Activated CD4-positive, alpha-beta memory T cell treated with anti-CD3 and anti-CD28 coated beads, Interleukin-2, amount 10 ng/mL, durations not matched to agents 7 days and 5 days (primary cell): ENCODE measurements at places on chromosomes 2 and 18. TPM values are rescaled to one million over a fixed set of nuclear protein-coding genes. Genes with fewer than 3 reads are reported as not detected.
A peak's percentile ranks its signal among the peaks of the same experiment; 100 is the strongest.

Gene ANAPC1
- total RNA-seq = 52.1 TPM

Gene INHBB
- not detected for total RNA-seq

Gene FAM237A
- total RNA-seq = not detected

Gene DCTN1
- 99.7 TPM for total RNA-seq

Gene ITGB1BP1
- total RNA-seq = 112 TPM

Gene ASPRV1
- 0.98 TPM for total RNA-seq

Gene DTNB
- total RNA-seq = 27.0 TPM

Gene ERFE
- total RNA-seq = not detected

Gene RBM45
- total RNA-seq = 17.8 TPM

Gene POMC
- total RNA-seq = 3.0 TPM

Gene RAB27B
- total RNA-seq = 5.0 TPM

- no peak for DNase-seq
Observed at GRCh38 chr18:41504316-41504715, 450.7 kb upstream of the PIK3C3 start.

DNA sequence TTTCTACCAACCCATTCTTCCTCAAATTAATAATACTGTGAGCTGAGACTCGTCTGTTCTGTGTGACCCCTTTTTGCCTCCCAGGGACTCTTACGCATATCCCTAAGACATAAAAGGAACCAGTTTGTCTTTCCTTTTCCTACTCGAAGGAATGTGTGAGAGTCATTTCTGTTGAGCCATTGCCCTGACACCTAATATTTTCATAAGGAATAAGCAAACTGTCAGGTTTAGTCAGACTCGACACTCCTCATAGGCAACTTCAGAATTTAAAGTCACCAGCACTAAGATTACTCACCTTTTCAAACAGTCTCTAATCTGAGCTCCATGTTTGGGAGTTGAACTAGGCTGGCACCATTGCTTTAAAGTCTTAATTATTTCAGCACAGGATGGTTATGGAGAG, 305.5 kb downstream of the IKZF2 start:
- no peak for DNase-seq

- DNase-seq = no peak
Observed at GRCh38 chr2:120935339-120936313, 200.0 kb downstream of the GLI2 start.

DNA sequence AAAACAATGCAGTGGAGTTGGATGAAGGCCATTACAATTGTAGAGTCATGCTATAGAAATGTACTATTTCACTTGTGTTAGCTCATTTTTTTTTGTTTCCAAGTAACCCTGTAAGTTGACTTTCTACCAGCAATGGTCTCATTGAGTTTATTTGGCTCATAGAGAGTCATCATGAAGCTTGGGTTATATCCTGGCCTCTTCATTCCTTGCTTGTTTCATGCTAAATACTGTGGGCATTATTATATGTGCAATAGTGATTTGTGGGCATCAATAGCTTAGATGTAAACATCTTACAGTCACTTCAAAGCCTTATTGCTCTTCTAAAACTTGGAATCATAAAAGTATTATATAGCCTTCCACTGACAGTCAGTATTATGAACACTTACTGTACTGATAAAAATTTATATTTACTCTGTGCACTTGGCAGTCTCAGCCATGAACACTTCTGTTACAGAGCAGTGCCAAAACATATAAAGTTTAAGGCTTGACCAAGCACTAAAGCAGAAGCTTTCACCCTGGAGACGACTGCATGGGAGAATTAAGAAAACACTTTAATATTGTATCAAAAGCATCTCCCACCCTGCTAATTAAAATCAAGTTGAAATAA, 751.2 kb downstream of the SATB2 start:
- DNase-seq = no peak

DNA sequence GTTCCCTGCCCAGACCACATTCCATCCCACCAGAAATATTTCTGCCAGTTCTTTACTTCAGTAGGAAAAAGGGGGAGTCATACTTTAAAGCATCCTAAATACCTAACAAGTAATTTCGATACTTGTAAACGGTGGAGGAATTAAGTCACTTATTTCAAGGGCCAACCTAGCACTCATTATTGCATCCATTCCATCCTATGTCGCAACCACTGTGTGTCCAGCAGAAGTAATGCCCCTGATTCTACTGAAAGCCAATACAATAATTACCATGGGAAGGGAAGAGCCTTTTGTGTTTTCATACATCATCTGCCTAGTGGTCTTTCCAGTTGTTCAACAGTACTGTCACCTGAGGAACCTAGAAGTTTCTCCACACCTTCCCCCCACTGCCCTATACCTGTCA, 12.5 kb downstream of the SERPINB8 start:
- DNase-seq = no peak

DNA sequence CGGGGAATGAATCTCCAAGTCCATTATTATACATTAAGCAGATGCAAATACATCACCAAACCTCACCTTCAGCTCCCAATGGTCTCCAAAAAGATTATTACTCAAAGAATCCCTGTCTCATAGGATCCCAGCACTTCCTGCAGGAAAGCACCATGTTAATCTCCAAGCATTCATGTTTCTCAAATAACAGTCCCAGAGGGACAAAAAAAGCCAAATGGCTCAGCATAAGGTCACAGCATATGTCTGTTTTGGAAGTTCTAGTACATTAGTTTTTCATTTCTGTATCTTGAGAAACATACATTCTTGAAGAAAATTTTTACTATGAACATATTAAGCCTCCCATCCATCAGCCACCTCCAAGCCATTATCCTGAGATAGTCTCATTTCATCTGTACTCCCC, 103.3 kb downstream of the METTL4 start:
- DNase-seq = no peak

DNA sequence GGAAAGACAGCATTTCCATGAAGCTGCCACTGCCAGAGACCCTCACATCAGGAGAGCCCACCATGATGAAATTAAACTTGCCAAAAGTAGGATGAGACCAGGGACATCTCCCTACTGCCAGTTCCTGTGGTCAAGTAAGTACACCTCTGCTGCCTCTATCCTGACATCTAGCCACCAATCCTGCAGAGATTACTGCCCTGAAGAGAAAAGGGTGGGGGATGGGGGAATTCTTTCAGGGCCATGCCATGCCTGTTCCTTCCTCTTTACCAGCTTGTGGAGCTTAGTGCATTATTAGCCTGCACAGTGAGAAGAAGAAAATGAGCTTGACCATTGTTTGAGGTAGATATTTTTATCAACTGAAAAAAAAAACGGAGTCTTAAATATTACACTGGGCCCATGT, 397.2 kb upstream of the CDH2 start:
- no peak for DNase-seq

DNA sequence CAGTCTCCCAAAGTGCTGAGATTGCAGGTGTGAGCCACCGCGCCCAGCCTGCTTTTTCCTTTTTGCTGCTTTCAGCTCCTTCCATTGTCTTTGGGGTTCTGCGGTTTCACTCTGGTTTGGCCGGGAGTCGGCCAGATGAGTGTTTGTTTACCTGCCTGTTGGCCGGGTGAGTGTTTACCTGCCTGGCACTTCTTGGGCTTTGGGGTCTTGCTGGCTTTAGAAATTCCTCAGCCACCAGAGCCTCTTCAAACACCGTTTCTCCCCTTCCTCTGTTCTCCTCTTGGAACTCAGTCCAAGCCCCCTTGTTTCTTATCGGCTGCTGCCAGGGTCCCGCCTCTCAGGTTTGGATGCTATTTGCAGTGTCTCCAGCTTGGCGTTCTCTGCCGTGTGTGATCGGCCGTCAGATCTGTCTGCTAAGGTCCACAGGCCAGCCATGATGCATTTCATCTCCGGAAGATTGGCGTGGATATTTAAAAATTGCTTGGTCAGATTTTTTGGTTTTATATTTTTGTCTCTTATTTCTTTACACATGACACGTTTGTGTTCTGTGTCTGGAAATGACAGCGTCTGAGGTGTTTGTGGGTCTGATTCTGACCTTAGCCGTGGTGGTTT, 14.2 kb upstream of the GAL3ST2 start:
- peak; percentile 49 for DNase-seq

- DNase-seq = no peak
Observed at GRCh38 chr2:188235364-188235763, 56.3 kb upstream of the GULP1 start.

- no peak for DNase-seq
Observed at GRCh38 chr2:123453046-123453700, 571.9 kb upstream of the CNTNAP5 start.

- no peak for DNase-seq
Observed at GRCh38 chr2:217156801-217157200, 296.9 kb upstream of the TNP1 start.

DNA sequence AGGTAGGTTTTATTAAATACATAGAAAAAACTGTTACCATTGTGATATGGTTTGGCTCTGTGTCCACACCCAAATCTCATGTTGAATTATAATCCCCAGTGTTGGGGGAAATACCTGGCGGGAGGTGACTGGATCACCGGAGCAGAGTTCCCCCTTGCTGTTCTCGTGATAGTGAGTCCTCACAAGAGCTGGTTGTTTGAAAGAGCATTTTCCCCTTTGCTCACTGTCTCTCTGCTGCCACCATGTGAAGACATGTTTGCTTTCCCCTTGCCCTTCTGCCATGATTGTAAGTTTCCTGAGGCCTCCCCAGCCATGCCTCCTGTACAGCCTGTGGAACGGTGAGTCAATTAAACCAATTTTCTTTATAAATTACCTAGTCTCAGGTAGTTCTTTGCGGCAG, 352.7 kb upstream of the SLC39A10 start:
- no peak for DNase-seq

- DNase-seq = no peak
Observed at GRCh38 chr2:16736633-16737032, 71.0 kb upstream of the CYRIA start.

DNA sequence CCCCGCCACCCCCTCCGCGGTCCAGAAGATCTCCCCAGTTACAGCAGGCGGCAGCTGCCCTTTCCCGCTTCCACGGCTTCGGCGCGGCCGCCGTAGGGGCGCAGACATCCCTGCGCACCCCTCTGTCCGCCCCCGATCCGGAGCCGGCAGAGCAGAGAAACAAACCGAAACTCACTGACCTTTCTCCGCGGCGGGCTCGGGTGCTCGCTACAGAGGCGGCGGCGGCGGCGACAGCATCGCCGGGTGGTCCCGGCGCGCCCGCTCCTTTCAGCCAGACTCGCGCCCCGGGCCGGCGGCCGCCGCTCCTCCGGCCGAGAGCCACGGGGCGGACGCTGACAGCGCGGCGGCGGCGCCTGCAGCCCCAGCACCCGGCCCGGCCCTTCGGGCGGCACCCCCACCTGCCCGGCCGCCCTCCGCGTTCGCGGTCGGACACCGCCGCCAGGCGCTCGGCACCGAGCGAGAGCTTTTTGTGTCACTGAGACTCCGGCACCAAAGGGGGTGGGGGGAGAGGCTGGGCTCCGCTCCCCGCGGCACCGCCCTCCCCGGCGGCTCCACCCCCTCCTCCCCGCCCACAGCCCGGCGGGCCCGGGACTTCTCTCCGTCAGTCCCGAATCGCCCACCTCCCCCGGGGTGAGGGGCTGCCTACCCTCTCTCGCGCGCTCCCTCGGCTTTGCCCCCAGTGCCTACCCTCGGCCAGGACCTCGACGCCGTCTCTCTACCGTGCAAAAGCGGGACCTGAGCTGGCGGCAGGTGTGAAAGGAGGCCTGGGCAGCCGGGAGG, 1.4 kb upstream of the RNF152 start:
- peak; percentile 67 for DNase-seq

DNA sequence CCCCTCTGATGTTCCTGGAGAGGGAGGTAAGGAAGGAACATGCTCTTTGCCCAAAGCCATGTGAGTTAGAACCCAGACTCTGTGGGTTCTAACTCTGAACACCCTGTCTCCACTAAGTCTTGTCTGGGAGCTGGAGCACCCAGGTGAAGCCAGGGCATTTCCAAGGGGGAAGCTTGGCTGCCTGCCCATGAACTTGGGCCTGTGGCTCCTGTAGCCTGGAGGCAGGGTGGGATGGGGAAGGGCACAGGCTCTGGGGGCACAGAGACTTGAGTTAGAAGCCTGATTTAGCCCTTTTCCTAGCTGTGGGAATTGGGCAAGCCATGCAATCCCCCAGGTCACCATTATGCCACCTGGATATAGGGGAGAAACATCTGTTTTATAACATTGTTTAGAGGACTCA, 65.2 kb downstream of the LBH start:
- no peak for DNase-seq

DNA sequence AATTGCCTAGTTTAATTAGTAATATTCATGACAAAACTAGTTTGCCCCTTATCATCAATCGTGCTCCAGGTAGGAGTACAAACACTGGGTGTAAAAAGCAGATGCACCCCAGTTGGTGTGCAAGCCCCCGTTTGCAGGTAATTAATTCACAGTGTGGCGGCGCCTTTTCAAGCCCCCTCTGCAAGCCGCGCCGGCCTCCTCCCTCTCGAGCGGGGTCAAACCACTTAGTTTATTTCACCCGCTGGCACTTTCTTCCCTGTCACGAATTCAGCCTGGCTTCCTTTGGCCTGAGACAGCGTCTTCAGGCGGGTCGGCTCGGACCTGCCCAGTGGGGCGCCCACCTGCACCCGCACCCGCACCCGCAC, 64.7 kb upstream of the MAPRE2 start:
- no peak for DNase-seq

DNA sequence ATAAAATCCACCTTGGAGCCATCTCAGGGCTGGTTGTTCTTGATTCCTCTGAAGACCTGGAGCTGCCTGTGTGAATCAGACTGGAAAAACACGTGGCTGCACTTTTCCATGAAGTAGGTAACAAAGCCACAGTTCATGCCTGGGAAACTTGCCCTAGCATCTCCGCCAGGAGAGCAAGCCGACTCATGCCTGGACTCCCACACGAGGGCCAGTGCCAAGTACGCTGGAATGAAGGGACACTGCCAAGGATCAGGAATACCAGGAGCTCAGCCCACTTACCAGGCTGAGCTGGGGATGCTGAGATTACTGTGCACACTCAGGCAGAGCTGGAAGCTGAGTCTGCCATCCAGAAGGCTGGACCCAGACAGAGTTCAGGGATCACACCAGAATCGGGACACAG, 10.9 kb upstream of the FHL2 start:
- no peak for DNase-seq

GRCh38 chr2:81355436-81355835, 1050.9 kb upstream of the LRRTM1 start:
- DNase-seq = no peak

- DNase-seq = no peak
Observed at GRCh38 chr2:162928356-162928755, 89.8 kb upstream of the KCNH7 start.

GRCh38 chr2:46576875-46577274, 97.5 kb downstream of the TMEM247 start:
- no peak for DNase-seq

GRCh38 chr18:43310239-43310638, 32.9 kb upstream of the SYT4 start:
- DNase-seq = no peak

- DNase-seq = no peak
Observed at GRCh38 chr2:14535156-14535555, 97.4 kb upstream of the LRATD1 start.

- DNase-seq = no peak
Observed at GRCh38 chr2:7969756-7970515, 711.9 kb upstream of the ID2 start.
